Activated CD4-positive, alpha-beta T cell treated with anti-CD3 and anti-CD28 coated beads, Interleukin-2, amount 50 U/mL, for 4 hours (primary cell): ENCODE measurements at places on chromosomes 16 and 17.

DNA sequence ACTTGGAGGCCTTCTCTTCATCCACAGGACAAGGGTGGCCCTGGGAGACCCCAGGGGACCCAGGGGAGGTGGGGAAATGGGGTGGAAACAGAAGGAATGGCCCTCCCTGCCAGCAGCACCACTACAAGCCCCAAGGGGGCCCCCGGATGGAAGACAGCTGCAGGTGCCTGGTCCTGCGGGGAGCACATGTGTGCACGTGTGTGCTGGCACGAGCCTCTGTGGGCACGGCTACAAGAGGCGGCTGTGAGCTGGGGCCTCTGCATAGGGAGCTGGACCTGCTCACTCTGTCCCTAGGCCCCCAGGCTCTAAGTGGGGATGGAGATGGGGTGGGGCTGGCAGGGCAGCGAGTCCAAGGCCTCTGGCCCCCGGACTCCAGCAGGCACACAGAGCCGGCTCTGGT is 13.2 kb upstream of the AATK start:
- no peak for DNase-seq

DNA sequence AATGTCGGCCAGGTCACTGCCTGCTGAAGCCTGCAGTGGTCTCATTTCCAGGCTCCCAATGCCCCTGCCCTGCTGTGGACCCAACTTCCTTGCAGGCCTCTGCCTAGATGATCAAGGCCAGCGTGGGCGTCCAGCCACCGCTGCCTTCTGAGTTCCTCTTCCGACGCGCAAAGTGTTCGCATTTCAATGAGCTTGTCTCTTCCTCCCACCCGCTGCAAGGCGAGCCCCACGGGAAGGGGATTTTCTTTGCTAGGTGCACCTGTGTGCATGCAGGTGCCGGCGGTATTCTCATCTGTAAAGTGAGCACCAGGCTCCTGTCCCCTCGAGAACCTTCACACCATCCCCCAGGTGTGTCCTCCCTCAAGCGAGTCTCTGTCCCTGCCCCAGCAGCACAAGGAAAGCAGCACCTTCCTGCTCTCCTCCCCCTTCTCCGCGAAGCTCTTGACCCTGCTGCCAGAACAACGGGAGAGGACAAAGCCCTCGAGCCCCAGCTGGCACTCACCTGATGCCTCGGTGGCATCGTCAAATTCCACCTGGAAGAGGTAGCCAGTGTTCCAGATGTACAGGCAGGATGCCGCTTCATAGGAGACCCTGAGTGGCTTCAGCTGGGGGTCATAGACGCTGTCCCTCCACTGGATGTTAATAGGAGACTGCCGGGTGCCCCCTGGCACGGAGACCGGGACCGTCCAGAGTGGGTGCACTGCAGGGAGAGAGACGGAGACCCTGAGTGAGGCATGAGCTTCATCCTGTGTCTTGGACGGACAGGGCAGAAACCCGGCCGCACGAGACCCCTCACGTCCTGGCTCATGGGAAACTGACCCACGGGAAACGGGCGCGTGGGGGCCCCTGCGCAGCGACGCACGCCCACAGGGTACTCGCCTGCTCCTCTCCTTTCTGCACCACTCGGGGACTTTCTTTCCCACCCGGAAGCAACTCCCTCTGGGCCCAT is 9.8 kb downstream of the CA5A start:
- DNase-seq = peak; percentile 12

- DNase-seq = no peak
Observed at GRCh38 chr16:84717484-84717883, 17.7 kb downstream of the USP10 start.

GRCh38 chr16:89951509-89951908 is 3.0 kb downstream of the DEF8 start:
- no peak for DNase-seq

DNA sequence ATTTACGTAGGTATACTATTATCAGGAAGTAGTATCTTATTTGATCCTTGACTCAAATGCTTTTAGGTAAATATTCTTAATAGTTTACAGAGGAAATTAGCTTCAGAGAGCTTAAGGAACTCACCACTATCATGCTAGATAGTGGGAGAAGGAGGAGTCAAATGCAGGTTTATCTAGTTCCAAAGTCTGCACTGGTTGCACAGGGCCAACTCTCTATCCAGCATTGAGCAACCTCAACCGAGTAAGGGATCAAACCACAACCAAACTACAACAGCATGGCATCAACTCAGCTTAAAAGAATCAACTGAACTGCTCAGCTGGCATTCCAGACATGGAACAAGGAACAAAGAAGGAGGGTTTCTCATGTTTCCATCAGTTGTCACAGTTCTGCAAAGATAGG is 306.0 kb downstream of the MAF start:
- no peak for DNase-seq

DNA sequence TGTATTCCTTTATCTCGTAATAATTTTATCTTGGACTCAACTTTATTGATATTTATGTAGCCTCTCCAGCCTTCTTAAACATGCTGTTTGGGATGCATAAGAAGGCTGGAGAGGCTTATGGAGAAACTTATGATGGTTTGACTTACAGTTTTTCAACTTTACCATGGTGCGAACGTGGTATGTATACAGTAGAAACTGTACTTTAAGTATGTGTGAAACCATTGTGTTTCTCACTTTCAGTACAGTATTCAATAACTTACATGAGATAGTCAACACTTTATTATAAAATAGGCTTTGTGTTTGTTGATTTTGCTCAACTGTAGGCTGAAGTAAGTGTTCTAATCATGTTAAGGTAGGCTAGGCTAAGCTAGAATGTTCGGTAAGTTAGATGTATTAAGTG is 206.8 kb downstream of the SEC14L1 start:
- no peak for DNase-seq

DNA sequence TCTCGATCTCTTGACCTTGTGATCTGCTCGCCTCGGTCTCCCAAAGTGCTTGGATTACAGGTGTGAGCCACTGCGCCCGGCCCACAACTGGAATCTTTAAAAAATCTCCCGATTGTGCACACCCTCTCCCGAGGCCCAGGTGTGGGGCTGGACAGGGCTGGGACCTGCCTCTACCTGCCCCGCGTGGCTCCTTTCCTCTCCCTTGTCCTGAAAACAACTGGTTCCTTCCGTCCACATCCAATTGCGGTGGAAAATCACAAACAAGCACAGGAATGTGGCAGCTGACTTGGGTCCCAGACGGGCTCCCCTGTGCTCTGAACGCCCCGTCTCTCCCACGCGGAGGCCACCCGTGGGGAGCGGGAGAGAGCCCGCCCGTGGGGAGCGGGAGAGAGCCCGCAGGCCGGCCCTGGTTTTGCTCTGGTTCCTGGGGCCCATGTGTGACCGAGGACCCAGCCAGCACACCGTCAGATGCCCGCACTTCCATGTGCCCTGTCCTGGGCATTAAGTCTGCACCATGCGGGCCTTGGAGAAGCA is 3.0 kb upstream of the TMEM204 start:
- DNase-seq = no peak

DNA sequence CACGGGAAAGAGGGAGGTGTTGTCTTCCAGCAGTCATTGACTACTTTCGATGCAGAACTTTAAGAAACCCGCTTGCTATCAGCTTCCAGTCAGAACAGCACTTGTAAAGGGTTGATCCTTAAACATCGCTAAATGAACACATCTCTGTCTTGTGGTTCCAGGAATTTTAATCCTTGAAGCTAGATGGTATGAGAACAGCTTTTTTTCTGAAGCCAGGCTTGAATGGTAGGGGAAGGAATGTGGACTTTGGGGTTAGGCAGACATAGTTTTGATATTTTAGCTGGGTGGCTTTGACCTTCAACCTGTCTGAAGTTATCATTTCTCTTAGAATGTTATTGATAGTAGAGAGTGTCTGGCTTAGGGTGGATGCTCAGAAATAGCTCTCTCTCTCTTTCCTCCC is 81.1 kb downstream of the RGS9 start:
- no peak for DNase-seq

DNA sequence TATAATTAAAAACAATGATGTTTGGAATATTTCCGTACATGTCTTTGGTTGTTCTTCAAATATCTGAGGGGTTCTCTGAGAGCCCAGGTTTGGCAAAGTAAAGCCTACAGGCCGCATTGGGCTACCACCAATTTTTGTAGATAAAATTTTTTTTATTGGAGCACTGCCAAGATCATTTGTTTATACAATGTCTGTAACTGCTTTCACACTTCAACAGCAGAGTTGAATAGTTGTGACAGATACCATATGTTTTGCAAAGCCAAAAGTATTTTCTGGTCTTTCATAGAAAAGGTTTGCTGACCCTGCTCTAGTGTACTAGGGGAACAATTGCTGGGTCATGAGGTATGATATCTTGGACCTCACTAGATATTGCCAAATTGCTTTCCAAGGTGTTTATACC is 10.5 kb downstream of the PPM1D start:
- DNase-seq = no peak

DNA sequence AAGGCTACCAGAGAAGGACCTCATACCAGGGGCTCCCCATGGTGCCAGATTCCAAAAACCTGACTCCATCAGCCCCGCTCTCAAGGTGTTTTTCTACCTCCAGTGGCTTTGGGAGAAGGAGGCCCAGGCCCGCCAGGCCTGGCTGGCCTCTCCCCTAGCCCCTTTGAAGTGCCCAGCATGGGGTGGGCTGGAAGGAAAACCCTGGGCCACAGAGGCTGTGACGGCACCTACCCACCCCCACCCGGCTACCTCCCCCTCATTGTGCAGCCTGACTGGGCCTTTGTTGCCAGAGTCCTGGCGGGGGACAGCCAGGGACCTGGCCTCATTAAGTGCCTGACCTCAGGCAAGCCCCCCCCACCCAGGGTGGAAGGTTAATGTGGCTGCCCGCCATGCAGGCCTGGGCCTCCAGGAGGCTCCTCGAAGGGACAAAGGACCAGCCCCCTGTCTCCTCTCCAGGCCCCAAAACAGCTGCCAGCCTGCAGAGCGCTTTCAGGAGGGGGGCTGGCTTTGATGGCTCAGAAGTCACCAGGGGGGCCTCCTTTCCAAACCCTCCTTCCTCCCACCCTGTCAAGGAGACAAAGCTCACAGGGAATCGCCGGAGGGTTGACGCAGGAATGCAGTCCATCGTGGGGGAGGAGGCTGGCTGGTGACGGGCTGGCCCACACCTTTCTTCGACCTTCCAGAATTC is 159.4 kb downstream of the ZNF423 start:
- DNase-seq = no peak

DNA sequence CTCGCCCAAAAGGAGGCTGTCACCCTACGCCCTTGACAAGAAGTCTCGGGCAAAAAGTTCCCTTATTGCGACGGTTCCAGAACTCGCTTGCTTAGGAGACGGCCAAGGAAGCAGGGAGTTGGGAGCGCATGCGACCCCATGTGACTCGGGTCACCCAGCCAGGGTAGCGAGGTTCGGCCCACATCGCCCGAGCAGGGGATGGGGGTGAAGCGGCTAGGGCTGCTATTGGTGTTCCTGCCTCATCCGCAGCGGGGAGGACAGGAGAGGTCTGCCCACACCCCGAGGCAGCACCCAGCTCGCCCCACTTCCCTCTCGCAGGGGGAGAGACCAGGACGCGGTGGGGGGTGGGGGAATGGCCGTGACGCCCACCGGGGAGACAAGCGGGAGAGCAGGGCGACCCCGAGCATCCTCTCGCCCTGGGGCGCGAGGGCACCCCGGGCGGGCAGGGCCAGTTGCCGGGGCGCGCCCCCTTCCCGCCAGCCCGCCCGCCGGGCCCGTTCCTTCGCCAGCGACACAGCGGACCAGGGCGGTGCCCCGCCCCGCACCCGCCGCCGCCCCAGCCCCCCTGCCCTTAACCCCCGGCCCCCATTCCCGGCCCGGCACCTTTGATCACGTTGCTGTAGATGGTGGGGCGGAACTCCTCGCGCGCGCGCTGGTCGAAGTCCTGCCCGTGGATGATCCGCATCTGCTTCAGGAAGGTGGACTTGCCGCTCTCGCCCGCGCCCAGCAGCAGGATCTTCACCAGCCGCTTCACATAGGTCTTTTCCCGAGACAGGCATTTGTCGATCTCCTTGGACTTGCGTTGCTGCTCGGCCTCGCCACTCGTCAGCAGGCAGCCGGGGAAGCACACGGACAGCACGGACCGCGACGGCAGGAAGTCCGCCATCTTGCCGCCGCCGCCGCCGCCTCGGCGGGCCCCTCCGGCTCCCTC is 567 bp downstream of the GNA13 start:
- DNase-seq = peak; percentile 29

GRCh38 chr17:47778184-47778635 is 43.4 kb downstream of the OSBPL7 start:
- DNase-seq = no peak

- DNase-seq = no peak
Observed at GRCh38 chr16:87131061-87131995, 185.9 kb downstream of the C16orf95 start.

- DNase-seq = no peak
Observed at GRCh38 chr16:2692948-2693651, 10.8 kb downstream of the KCTD5 start.

GRCh38 chr16:66840883-66841282 is 3.3 kb upstream of the CA7 start:
- DNase-seq = no peak

DNA sequence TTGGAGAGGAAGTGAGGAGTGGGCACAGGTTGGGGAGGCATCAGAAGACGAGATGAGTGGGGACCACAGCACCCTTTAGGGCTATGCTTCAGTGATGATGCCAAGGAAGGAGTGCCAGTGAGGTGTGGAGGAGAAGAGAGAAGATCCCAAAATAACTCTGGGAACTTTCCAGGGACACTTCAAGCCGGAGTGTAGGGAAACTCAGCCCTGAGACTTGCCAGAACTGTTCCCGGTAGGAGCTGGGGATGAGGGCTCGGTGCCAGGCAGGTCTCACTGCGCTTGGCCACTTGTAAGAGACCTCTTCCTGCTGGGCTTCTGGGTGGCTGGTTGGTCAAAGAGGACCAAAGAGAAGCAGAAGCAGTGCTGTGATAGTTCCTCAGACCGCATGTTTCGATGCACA is 63.6 kb downstream of the SHISA6 start:
- DNase-seq = no peak

- DNase-seq = no peak
Observed at GRCh38 chr16:83774066-83774465, 33.7 kb upstream of the HSBP1 start.

DNA sequence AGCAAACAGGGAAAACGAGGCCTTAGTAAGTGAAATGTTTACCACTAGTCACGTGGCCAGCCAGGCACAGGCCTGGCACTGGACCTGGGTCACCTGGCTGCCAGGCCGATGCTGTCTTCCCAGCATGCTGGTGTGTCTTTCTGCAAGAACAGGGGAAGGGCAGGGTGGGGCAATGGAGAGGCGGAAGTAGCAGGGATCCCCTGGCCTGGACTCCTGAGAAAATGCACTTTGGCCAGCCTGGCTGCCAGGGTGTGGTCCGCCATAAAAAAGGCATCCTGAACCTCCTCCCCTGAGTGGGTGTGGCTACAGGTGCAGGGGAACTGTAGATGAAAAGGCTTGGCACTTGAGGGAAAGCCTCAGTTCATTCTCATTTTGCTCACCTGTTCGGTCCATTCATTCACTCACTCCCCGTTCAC is 1.0 kb upstream of the ANKRD40CL start:
- DNase-seq = no peak

GRCh38 chr17:48871551-48872351 is 20.8 kb upstream of the ATP5MC1 start:
- DNase-seq = no peak

GRCh38 chr17:40582328-40582901 is 17.1 kb upstream of the CCR7 start:
- no peak for DNase-seq
